NCI-H2107 (cell line): ENCODE measurements at places on chromosomes 5 and 9.

- no peak for DNase-seq
Observed at GRCh38 chr5:130555429-130555828, 609.6 kb downstream of the HINT1 start.

GRCh38 chr9:137313956-137314560 lies 12.0 kb upstream of the NRARP start:
- no peak for DNase-seq

DNA sequence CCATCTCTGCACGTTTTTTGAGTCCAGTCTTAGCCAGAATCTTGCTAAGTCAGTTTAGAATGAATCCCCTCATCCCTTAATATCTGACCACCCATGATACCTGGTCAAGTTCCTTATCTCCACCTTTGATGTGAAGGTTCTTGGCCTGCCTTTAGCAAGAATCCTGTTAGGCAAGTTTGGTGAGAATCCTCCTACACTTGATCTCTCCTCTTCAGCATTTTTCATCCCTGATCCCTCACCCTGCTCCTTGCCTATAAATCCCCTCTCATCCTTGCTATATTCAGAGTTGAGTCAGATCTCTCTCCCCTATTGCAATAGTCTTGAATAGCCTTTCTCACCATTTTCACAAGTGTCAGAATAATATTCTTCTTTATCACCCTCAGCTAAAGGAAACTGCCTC lies 31.0 kb downstream of the SMIM23 start:
- DNase-seq, result no peak

GRCh38 chr9:72952914-72953313 lies at the start of gene ALDH1A1:
Gene ALDH1A1 (minus strand): TSS chr9:72953053. CDS start chr9:72953000, 53 bp downstream.
- DNase-seq, result no peak

GRCh38 chr5:2442496-2443354 lies 308.8 kb downstream of the IRX2 start:
- no peak for DNase-seq

GRCh38 chr5:116944183-116944582 lies 369.6 kb upstream of the SEMA6A start:
- no peak for DNase-seq

DNA sequence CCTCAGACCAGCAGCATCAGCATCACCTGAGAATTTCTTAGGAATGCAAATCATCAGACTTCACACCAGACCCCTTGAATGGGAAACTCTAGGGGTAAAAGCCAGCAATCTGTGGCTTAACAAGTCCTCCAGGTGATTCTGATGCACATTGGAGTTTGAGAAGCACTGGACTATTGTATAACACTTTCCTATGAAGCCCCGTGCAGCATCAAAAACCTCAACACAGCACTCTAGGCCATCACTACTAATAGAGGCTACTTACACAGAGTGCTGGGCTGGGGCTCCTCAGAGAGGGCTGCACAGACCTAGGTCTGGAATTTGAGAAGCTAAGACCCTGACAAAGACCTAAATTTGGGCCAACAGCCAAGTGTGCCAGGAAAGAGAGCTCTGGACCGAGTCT lies 95.7 kb upstream of the ARAP3 start:
- DNase-seq, result no peak

DNA sequence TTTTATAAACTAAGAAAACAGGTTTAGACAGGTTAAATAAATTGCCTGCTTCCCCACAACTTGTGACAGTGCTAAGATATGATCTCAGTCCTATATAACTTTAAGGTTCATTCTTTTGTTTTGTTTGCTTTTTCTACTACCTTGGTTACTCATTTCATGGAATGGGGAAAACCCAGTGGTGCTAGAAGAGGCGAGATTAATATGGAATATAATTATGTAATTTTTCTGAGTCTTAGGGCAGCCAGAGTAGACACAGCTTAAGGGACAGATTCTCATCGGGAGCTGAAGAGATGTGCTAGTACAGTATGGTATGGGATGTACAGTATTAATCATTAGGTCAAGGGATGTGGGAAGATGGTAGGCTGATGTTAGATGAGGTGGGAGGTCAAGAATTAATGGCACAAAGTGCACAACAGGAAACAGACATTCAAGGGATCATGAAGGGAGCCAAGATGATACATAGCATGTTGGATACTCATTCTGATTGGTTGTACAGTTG lies 6.2 kb downstream of the TRIM32 start:
- DNase-seq, result no peak

- DNase-seq, result no peak
Observed at GRCh38 chr9:96219026-96219899, 82.7 kb downstream of the HSD17B3 start.

- no peak for DNase-seq
Observed at GRCh38 chr5:135315386-135315785, 83.6 kb downstream of the MACROH2A1 start.

DNA sequence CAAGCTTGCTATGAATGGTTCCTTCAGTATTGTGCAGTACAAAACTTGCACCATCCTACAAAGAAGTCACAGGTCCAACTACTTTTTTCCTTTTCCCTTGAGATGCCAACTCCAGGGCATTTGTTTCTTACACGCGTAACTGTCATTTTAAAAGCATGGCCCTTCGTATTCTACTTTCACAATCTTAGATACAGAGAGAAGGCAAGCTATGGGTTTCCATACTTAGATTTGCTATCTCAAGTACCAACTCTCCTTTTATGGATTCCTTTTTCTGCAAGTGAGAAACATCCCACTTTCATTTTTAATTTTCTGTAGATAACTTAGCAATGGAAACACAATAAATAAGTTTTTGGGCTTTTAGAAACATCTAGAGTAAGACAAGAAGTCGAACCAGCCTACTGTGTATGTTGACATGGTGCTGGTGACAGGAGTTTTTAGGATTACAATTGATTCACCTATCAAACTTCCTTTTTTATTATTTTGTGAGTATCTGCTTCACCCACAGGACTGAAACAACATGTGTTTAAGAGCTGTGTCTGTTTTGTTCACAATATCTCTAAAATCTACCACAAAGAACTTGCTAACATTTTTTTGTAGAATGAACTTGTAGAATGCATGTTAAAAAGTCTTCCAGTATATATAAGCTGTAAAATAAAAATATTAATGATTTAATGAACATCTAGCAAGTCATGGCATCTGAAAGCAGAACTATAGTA lies 124.1 kb downstream of the FAM174A start:
- no peak for DNase-seq

GRCh38 chr5:159230657-159231056 lies 21.3 kb upstream of the RNF145 start:
- no peak for DNase-seq

- DNase-seq, result no peak
Observed at GRCh38 chr5:155943516-155944407, 383.2 kb upstream of the SGCD start.

DNA sequence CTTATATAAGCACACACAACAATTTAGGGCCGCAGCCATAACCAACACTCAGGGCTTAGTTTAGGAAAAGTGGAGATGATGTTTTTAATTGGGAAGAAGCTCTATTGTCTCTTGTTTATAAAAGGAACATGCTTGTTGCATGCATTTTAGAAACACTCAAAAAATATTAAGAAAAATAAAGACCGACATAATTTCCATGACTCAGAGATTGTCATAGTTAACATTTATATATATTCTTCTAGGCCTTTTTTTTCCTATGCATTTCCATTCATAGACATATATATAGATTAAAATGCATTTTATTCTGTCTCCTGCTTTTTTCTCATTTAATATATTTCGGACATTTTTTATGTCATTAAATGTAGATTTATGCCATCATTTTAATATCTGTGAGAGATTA lies 13.6 kb upstream of the ARSI start:
- DNase-seq, result no peak

GRCh38 chr9:110125207-110125751 lies 82.7 kb downstream of the C9orf152 start:
- DNase-seq, result no peak

DNA sequence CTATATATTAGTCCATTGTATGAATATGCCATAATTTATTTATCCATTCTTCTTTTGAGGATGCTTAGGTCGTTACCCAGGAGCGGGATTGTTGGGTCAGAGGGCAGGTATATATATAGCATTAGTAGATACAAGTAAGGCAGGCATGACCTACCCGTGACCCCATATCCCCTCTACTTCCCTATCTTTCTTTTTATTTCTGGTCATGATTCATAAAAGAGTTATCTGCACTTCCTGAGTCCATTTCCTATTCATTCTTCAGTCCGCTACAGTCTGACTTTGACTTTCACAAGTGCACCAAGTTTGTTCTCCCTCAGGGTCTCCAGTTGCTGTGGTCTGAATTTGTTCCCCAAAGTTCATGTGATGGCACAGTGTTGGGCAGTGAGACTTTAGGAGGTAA lies 6.9 kb downstream of the RHOBTB3 start:
- DNase-seq, result no peak

GRCh38 chr9:112700085-112700484 lies 17.8 kb downstream of the INIP start:
- DNase-seq, result no peak

DNA sequence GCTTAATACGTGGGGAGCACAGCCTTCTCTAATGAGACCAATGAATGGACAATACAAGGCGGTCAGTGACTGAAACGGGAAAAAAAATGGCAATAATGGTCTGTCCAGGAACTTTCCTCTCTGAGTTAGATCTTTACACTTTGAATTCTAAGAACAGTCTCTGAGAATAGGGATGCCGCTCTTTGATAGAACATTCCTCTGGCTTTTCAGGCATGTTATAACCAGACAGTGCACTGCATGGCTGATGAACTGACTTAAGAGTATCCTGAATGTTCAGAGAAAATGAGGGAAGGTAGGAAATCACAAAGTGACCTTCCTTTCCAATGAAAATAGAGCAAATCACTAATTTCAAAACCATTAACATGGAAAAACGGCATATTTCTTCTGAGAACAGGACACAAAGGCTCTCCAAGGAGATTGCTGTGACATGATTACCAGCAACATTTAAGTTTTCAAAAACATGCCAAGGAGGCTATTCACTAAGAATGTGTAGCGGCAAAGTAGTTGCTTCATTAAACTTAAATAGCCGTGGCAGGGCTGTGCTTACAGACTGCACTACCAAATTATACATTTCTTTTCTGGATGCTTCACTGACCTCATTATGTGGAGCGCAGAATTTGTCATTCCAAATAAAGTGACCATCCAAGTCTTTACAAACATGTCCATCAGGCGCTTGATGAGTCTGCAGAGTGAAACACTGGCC lies 105.9 kb downstream of the MARCHF3 start:
- no peak for DNase-seq

DNA sequence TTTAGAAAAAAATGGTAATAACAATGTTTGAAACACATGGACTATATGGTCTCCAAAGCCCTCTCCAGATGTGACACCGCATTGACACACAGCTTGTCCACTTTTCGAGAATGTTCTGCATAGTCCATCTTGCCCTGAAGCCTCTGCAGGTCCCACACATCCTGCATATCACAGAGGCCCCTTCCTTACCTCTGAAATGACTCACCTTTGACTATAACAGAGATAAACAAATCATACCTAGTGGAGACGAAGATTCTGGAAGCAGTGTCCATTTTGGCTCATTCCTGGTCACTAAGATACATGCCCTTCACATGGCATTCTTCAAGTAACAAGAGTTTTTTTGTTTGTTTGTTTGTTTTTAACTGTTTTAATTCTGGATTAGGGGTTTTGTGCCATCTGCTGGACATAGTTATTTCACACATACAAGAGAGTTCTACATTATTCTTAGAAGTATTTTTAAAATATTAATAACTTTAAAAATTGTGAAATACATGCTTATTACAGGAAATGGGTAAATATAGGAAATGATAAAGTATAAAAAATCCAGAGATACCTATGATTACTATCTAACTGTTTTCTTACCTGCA lies 5.1 kb downstream of the ARL14EPL start:
- no peak for DNase-seq

- DNase-seq, result no peak
Observed at GRCh38 chr9:128404560-128404959, 16.1 kb upstream of the CERCAM start.

DNA sequence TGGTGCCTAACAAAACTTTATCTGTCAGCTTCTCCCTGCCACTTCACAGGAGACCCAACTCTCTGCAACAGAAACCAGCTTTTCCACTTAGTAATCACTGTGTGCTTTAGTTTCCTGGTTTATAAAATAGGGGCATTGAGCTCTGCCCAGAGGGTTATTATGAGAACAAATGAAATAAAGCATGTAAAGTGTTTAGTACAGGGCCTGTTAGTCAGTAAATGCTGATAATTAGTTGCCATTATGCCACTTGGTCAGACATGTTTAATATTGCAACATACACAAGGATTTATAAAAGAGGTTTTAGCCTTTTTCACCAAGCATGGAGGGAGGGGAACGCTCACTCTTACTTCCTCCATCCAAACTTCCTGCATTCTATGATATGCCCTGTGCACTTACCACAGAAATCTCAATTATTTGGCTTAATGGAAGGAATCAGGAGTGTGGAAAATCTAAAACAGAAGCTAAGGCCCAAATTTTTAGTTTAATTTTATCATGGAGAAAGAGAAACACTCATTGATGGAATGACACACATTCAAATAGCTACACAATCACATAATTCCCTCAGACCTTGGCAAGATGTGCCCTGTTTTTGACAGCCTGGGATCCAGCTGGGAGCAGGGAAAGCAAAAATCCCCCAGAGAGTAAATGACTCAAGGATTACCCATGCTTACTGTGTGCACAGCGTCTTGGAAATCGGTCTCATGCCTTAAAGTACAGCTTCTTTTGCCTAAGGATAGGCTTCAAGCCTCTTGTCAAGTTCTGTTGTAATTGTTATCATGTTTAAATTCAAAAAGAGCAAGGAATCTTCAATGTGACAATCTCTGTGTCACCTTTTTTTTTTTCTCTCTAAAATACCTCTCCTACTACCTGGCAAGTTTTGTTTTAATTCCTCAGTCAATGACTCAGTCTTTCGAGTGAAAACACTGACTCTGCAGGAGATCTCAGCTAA lies 34.0 kb downstream of the ZNF474 start:
- DNase-seq, result no peak
